Progenitor cell of endocrine pancreas (in vitro differentiated cells): ENCODE measurements at places on chromosomes 3 and 15.

GRCh38 chr3:52682016-52682415 lies 3.7 kb downstream of the PBRM1 start:
- peaks cover 16% of the 10 kb centered on the region for H3K36me3 ChIP-seq
- H3K27ac ChIP-seq, result peak overlapping the region; percentile 85
- peaks cover 32% of the 10 kb centered on the region for H3K4me1 ChIP-seq
- no peaks in the 10 kb centered on the region for H3K27me3 ChIP-seq
- H3K4me3 ChIP-seq, result no peak overlapping the region
- no peak for DNase-seq

DNA sequence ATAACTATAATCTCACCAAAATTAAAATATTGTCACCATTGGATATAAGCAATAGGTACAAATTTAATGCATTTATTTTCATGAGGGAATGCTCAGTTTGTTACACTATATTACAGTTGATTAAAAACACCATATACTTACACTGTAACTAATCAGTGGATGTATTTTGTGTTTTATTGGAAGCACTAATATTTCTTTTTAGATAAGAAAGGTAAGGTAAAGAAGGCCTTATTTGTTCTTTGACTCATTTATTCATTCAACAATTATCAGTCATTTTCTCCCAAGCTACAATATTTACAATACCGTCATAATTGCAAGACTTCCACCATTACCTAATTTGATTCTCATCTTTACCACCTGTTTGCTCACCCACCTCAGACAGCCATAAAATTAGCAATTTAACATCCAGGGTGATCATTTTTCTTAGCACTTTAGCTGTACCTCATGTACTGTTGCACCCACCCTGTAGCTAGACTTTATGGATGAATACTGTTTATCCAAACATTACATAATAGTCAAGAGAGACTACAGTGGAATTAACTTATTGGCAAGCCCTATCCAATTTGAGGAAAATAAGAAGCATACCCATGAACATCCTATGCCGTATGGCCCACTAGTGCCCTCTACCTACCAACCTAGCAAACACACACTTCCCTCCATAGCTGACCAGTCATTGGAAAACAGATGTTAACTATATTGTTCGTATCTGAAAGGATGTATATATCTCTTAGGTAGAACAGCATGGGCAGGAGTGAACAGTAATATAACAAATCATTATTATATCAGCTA lies 229.6 kb downstream of the BBX start:
- peaks cover 7% of the 10 kb centered on the region for H3K36me3 ChIP-seq
- H3K4me1 ChIP-seq, result peaks cover 35% of the 10 kb centered on the region
- H3K27ac ChIP-seq, result peak overlapping the region; percentile 17

DNA sequence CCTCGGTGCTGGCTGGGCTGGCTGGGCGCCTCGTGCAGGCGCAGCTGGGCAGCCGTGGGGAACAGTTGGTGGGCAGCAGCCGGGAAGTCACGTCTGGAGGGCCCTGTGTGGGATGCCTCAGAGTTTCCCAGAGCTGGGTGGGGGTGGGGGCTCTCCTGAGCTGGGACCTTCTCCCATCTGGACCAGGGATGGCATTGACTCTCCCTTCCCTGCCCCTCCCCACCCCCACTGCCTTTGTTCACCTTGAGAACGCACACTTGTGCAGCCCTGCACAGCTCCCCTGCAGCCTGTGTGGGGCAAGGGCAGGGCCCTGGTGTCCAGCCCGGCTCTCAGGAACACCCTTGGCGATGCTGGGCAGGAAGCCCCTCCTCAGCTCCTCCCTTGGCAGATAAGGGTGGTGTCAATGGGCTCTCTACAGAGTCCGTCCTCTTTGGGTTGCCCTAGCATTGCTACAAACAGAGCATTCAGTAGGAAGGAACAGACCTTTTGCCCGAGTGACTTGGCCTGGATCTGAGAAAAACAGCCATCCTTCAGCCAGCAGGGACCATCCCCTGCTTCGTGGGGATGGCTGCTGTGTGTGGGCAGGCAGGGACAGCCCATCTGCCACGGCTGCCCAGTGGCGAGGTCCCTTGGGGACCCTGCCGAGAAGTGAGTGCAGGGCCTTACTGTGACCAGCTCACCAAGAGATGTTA lies 25.5 kb upstream of the KLF13 start:
- H3K4me3 ChIP-seq, result no peak overlapping the region
- peak overlapping the region; percentile 37 for H3K27ac ChIP-seq
- no peaks in the 10 kb centered on the region for H3K36me3 ChIP-seq
- H3K4me1 ChIP-seq, result peaks cover 22% of the 10 kb centered on the region

DNA sequence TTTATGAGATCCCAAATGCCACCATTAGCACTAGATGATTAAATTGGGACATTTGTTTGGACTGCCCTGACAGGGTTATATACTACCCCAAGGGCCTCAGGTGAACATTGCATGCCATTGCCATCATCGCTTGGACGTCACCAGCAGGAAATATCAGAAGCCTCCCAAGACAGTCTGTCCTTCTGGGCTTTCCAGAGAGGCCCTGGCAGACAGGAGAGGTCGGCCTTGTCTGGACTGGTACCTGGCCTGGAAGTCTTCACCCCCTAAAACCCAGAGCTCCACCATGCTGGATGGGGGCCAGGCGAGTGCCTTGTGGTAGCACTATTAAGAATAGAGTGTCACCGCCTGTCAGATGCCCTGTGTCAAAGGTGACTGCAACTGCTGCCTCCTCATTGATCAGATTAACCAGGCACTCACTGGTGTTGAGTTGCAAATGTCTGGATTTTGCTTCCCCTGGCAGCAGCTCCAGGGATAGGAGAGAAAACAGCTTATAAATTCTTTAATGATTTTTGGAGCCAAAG lies 324.1 kb upstream of the RASGRP1 start:
- H3K4me1 ChIP-seq, result peaks cover 25% of the 10 kb centered on the region
- no peaks in the 10 kb centered on the region for H3K27me3 ChIP-seq
- H3K27ac ChIP-seq, result no peak overlapping the region
- no peak overlapping the region for H3K4me3 ChIP-seq
- peaks cover 2% of the 10 kb centered on the region for H3K36me3 ChIP-seq

DNA sequence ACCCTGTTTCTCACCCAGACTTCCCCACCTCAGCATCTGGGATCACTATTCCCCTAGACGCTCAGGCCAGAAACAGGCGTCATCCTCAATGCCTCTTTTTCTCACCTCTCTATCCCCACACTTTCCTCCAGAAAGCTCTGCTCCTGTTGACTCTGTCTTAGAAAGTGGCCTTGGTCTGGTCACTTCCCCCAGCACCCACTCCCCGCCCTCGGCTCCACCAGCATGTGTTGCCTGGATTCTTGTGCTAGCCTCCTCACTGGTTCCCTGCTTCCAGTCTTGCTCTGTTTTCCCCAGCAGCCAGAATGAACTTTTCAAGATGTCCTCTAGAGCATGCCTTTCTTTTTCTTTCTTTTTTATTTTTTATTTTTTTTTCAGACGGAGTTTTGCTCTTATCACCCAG lies 39.7 kb upstream of the ESYT3 start:
- no peak for DNase-seq
- peaks cover 22% of the 10 kb centered on the region for H3K27me3 ChIP-seq
- no peak overlapping the region for H3K27ac ChIP-seq
- H3K36me3 ChIP-seq, result peaks cover 2% of the 10 kb centered on the region

DNA sequence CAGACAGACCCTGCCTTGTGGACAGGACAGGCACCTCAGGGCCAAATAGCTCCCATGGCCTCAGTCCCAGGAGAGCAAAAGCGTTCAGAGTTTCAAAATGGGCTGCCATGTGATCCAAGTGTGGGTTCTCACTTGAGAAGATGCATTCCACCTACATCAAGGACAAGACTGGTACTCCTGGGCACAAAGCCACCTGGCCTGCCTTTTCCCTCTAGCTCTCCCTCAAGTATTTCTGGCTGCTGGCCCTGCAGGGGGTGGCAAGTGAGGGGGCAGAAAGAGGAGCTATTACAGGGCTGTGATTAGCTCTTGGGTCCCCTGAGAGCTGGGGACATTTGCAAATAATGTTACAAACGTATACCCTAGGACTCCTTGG lies 6.5 kb upstream of the COL7A1 start:
- peaks cover 14% of the 10 kb centered on the region for H3K36me3 ChIP-seq
- H3K27me3 ChIP-seq, result no peaks in the 10 kb centered on the region
- H3K4me1 ChIP-seq, result no peaks in the 10 kb centered on the region
- H3K4me3 ChIP-seq, result no peak overlapping the region
- no peak for DNase-seq
- H3K27ac ChIP-seq, result no peak overlapping the region

DNA sequence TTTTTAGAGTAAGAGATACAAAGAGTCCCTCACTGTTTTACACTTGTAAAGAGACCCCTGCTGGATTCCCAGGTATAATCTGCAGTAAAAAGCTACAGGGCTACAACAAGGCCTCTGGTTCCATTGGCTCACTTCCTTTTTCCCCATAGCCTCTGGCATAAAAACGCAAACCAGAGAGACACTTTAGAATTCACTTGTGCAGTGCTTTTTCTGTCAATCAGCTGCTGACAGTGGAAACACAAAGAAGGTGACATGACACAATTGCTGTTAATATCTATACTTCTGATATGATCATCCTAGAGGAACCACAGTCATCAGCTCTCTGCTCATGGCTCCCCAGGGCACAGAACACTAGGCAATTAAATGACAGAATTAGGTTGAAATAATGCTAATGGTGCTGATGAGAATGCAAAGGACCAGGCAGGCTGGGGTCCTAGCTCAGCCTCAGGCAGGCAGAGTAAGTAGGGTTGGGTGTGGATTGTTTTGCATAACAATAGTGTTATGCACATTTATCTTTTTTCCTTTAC lies 667.9 kb upstream of the CFAP20DC start:
- H3K27ac ChIP-seq, result no peak overlapping the region
- peaks cover 3% of the 10 kb centered on the region for H3K27me3 ChIP-seq
- DNase-seq, result no peak
- peaks cover 1% of the 10 kb centered on the region for H3K36me3 ChIP-seq
- peaks cover 2% of the 10 kb centered on the region for H3K4me1 ChIP-seq

DNA sequence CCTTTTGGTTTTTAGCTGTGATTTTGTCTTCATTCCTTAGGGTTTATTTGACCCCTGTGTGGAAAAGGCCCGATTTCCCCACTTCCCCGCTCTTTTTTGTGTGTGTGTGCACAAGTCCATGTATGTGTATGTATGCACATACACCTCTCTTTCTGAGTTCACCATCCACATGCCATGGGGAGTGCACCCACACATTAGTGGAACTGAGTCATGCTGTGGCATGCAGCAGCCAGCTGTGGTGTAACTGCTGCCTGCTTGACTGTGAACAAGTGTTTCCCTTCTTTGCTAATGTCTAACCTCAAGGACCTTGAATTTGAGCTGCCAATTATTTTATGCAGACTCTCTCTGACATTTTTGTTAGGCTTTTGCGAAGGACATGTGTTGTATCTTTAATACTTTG lies 434.9 kb upstream of the TPM1 start:
- H3K4me1 ChIP-seq, result peaks cover 5% of the 10 kb centered on the region
- H3K27ac ChIP-seq, result no peak overlapping the region
- H3K27me3 ChIP-seq, result no peaks in the 10 kb centered on the region
- no peak for DNase-seq
- no peak overlapping the region for H3K4me3 ChIP-seq

DNA sequence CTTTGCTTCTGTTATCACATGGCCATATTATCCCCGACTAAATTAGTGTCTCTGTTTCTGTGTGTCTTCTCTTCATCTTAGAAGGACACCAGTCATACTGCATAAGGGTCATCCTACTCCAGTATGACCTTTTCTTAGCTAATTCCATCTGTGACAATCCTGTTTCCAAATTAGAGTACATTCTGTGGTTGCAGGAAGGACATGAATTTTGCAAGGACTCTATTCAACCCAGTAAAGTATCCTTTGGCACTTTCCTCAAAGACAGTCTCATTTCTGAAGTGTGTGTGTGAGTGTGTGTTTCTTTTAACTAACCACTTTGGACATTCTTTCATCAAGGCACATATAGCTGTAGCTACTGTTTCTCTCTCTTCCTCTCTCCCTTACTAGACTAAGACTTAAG lies 15.2 kb upstream of the MME start:
- H3K4me1 ChIP-seq, result no peaks in the 10 kb centered on the region
- no peak for DNase-seq
- no peak overlapping the region for H3K4me3 ChIP-seq
- H3K27me3 ChIP-seq, result no peaks in the 10 kb centered on the region
- H3K27ac ChIP-seq, result no peak overlapping the region
- H3K36me3 ChIP-seq, result no peaks in the 10 kb centered on the region

- H3K4me1 ChIP-seq, result no peaks in the 10 kb centered on the region
- peak; percentile 1 for DNase-seq
- no peak overlapping the region for H3K4me3 ChIP-seq
- no peaks in the 10 kb centered on the region for H3K36me3 ChIP-seq
- no peak overlapping the region for H3K27ac ChIP-seq
Observed at GRCh38 chr3:38567498-38567897, 71.4 kb downstream of the EXOG start.

DNA sequence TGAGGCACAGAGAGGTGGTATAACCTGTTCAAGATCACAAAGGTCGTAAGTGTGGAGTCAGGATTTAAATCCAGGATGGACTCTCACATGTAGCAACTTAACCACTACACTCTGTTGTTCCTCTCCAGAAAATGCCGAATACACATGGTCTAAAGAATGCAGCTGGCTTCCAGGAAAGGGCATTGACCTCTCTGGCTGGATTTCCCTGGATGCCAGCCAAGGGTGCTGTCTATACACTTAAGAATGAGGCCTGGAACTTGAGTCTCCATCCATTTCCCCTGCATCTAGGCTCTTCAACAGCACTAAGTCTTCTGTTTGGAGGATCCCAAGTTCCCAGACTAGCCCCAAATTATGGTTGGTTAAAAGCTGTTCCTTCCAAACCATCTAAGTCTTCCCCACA lies 60.5 kb downstream of the CERS3 start:
- H3K36me3 ChIP-seq, result no peaks in the 10 kb centered on the region
- no peak overlapping the region for H3K4me3 ChIP-seq
- peaks cover 15% of the 10 kb centered on the region for H3K4me1 ChIP-seq
- no peak for DNase-seq
- no peak overlapping the region for H3K27ac ChIP-seq
- peaks cover 2% of the 10 kb centered on the region for H3K27me3 ChIP-seq

DNA sequence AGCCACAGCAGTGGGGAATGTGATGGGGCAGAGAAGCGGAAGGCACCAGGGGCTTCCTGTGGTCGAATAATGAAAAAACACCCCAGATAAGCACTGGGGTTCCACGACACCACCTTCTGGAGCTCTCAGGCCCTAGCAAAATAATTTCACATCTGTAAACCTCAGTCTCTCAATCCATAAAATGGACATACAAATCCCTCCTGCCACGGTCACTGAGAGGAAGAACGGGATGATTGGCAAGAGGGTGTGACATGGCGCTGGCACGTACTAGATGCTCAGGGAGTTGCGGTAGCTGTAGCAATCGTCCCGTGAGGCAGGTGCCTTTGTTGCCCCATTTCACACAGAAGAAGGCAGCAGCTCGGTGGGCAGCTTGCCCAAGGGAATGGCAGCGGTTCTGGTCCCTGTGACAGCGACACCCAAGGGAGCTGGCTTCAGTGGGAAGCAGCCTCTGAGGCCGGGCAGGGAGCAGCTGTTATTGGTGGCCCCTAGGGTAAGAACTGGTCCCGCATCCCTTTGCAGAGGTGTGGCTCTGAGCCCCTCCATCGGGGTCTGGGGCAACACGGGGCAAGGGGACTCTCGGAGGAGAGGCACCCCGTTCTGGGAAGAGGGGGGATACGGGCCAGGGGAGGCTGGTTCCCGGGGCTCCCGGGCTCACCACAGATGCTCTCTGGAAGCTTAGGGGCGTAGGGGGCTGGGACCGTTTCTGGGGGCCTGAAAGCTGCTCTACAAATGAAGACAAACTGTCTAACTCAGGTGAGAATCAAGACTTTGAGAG lies 114.0 kb upstream of the ALDH1A3 start:
- H3K27me3 ChIP-seq, result peaks cover 35% of the 10 kb centered on the region
- H3K4me3 ChIP-seq, result no peak overlapping the region
- H3K27ac ChIP-seq, result no peak overlapping the region
- no peak for DNase-seq
- H3K4me1 ChIP-seq, result peaks cover 1% of the 10 kb centered on the region
- H3K36me3 ChIP-seq, result no peaks in the 10 kb centered on the region

GRCh38 chr3:99668044-99668443 lies 29.6 kb downstream of the COL8A1 start:
- peaks cover 4% of the 10 kb centered on the region for H3K4me1 ChIP-seq
- H3K4me3 ChIP-seq, result no peak overlapping the region
- H3K36me3 ChIP-seq, result no peaks in the 10 kb centered on the region
- no peaks in the 10 kb centered on the region for H3K27me3 ChIP-seq
- DNase-seq, result no peak
